Stomach (tissue), 19 donors: ENCODE measurements at places on chromosomes 2 and 18. TPM values are rescaled to one million over a fixed set of nuclear protein-coding genes. Genes with fewer than 3 reads are reported as not detected.

Gene ALK
- not detected for total RNA-seq

Gene CPLX4
- not detected for total RNA-seq

Gene EIF2AK3
- 57.9 TPM for total RNA-seq

Gene C1QL2
- total RNA-seq, result not detected

Gene CNGA3
- not detected for total RNA-seq

Gene WNT10A
- not detected for total RNA-seq
